Stimulated activated CD4-positive, alpha-beta T cell treated with anti-CD3 and anti-CD28 coated beads, Interleukin-4, amount 100 ng/mL, for 24 hours (primary cell): ENCODE measurements at places on chromosomes 1 and 21.

DNA sequence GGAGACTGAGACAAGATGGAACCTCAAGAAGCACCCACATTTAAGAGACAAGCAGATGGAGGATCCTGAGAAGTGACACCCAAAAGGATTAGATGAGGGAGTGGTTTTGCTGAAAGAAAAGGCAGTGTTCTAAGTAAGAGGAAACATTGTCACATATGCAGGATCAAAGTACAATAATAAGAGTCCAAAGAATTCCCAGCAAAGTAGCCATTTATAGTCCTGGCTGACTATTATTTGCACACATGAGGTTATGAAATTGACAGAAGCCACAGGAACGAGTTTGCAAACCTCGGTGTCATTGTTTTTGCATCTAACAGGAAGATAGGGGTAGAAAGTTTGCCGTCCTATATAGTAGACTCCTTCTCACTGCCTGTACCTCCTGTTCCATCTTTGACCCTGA, 41.3 kb downstream of the CHRM3 start:
- no peak for DNase-seq

DNA sequence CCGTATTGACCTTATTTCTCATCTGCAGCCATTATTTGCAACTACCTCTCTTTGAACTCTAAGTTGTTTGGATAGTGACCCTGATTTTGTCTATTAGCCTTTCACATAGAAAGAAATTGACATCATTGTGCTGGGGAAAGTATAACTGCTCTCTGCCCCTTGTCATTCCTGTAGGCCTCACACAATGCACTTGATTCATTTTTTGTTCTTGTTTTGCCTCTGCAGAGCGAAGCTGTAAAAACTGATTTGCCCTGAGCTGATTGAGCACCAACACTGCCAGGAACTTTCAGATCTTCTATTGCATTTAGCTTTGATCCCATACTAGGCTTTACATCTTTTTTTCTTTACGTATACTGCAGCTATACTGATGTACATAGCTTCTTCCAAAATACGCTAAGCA, 167.2 kb upstream of the PTBP2 start:
- no peak for DNase-seq

DNA sequence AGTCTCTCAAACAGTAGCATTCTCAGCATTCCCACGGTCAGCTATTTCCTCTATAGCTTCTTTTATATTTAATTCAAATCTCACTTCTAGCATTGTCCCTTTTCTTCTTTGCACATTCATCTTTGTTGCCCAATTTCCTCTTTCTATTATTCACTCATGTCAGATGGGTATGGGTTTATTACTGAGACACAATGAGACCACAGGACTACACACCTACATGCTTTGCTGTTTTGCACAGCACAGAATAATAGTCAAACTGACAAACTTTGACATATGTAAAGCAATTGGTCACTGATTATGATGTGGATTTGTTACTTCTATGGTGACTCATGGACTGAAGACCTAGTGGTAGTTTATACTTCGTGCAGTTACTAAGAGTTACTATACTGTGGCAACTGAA, 5.8 kb upstream of the CD1C start:
- no peak for DNase-seq

DNA sequence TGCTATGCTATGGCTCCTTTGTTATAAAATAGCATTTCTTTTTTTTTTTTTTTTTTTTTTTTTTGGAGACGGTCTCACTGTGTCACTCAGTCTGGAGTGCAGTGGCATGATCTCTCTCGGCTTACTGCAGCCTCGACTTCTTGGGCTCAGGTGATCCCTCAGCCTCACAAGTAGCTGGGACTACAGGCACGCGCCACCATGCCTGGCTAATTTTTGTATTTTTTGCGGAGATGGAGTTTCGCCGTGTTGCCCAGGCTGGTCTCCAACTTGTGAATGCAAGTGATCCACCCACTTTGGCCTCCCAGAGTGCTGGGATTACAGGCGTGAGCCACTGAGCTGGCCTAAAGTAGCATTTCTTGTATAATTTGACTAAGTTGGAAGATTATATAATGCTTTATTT, 10.8 kb downstream of the CAMTA1 start:
- DNase-seq: no peak

- DNase-seq: no peak
Measured at GRCh38 chr1:201760516-201760915, 68.4 kb upstream of the IPO9 start.

DNA sequence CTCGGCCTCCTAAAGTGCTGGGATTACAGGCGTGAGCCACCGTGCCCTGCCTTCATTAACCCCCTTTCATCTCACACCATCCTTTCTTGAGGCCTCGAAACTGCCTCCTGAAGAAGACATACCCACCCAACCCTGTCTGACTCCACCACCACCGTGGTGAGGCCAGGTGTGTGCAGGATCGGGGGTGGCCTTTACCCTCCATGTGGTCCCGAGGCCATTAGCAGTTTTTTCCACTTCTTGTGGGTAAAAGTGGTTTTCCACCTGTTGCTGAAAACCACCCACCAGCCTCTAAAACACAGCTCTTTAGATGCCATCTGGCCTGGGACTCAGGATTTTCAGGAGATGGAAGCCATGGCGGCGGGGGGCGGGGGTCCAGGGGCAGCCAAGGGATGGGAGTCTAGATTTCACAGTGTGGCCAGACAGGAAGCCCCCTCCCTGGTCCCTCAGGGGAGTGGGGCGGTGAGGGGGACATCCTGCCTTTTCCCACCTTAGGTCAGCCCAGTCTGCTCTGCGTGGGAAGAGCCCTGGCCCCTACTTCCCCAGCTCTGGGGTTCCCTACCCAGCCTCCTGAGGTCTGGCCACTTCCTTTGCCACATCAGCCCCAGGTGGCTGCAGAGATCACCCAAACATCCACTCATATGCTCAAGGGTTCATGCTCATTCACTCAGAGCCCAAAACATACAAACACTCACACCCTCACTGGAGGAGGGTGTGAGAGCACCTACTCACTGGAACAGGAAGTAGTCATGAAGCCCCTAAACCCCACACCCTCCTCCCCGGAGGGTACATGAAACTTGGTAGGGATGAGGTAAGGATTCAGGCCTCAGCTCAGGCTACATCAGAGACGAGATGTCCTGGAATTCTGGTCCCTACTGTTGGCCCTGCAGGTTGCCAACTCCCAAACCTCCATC, 2.3 kb downstream of the FGR start:
- peak; percentile 63 for DNase-seq

DNA sequence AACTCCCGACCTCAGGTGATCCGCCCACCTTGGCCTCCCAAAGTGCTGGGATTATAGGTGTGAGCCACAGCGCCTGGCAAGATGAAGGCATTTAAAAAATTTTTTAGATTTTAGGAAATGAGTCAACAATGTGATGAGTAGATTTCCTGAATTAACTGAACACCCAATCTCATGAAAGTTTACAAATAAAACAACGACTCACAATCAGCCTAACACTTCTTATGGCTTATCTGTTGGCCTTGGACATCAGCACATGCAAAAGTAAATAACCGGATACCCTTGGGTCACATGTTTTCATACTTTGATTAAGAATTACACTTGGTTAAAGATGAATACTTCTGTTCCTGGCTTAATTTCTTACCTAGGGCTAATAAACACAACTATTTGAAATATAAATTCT, 3.0 kb downstream of the GNG12 start:
- DNase-seq: no peak

DNA sequence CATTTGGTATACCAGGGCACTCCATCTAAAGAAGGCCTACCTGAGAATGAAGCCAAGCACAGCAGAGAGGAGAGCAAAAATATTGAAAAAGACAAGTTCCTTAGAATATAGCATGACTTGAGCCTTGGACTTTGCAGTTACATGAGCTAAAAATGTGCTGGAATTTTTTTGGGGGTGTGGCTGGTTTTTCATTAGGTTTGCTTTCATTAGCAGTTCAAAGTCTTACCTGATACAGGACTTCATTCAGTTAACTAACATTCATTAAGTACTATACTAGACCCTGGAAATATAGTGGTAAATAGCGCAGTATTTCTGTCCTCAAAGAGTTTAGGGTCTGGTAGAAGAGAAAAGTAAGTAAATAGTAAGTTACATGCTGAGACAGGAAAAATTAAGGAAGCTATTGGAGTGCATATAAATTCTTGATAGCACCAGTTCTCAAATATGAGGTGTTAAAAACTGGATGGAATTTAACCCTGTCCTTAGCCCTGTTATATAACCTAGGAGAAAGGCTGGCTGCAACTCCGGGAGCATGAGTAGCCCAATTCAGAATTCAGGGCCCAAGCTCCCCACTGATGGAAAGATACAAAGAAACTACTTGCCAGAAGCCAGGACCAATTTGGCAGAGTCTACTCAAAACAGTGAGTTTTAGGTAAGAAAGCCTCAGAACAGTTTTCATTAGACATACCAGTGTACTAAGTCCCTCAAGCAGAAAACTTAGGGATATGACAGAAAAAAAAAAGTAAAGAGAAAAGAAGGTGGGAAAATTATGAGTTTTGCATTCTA, 3.1 kb upstream of the DOCK7 start:
- no peak for DNase-seq

- DNase-seq: no peak
Measured at GRCh38 chr1:151940541-151940940, 31.2 kb upstream of the THEM4 start.

DNA sequence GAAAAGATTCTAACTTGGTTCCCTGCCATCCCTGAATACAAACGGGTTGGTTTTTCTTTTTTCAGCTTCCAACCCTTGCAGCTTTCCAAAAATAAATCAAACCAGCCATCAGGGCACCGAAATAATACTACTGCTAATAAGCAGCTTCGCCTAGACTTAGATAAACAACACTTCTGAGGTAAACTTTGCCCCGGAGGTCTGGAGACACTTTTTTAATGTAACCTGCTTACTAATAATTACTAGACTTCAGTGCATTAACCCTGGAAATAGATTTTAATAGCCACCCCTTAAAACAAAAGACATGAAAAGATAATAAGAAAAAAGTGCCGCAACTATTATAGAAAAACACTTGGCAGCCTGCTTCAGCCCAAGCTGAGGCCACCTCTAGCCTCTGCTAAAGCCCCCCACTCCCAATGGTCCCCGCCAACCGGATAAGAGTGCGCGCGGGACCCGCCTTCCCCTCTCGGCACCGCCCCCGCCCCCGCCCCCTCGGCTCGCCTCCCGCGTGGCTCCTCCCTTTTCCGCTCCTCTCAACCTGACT, 405 bp upstream of the GADD45A start:
- no peak for DNase-seq

DNA sequence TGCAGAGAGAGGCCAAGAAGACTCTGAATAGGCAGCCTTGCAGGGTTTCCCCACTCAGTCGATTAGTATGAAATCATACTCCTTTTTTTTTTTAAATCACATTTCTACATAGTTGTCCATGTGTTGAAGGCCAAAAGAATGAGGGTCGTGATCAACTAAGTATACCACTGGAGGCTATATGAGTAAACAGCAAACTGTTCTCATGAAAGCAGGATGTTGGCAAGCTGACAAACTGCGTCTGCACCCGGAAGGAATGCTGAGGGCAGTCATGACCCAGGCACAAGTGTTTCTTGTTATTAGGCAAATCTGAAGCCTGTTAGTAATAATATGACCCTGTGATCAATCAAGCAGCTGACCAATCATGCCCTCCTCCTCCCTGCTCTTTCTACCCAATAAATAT, 213.2 kb downstream of the USH2A start:
- no peak for DNase-seq

- DNase-seq: no peak
Measured at GRCh38 chr1:36094621-36095061, 5.9 kb downstream of the ADPRS start.
